ENCODE measurements at places on chromosomes 12 and 14.
A peak's percentile ranks its signal among the peaks of the same experiment; 100 is the strongest.

DNA sequence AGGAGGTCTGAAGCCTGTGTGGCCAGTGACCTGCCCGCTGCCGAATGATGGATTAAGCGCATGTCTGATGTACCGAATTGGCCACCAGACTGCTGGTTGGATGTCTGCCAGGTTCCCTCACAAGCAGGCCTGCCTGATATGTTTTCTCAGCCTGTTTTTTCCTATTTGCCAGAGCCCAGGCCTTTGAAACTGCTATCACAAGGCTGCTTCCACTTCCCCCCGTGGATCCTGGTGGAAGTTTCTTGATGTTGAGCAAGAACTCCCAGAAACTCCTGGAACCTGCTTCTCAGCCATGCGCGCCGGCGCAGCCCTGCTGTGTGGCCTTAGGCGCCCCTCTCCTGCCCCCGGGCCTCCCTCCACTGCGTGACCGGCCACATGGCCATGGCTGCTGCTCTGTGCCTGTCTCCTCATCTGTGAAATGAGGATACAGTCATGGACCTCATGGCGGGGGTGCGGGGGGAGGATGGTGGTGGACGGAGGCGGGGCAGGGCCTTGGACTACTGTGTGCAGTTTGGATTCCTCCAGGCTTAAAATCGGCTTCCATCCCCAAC lies 56.6 kb downstream of the CALM1 start:
- no peak for DNase-seq

DNA sequence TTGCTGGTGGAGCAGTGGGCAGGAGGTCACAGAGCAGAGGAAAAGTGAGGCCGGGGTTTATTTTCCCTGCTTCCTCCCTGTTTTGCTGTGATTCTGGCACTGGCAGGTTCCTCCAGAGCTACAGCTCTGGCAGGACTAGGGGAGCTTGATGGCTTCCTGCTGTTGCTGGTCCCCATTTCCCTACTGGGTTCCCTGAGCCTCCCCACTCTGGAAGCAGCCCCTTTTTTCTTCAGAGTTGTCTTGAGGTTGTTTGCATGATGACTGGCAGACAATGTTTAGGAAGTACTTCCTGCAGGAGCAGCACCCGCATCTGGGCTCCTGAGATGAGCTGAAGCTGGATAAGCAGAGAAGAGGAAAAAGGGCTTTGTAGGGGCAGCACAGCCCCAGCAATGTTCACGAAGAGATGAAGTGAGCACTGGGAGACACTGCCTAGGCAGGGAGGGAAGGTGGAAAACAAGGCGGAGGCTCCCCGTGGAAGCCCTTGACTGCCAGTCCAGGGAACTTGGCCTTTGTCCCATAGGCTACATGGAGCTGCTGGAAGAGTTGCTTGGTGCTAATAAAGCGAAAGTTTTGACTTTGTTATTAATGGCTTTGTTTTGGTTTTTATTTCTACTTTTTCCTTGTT lies 126.9 kb downstream of the SLC38A6 start:
- no peak for DNase-seq

GRCh38 chr12:4307593-4308333 lies 13.2 kb upstream of the TIGAR start:
- DNase-seq = no peak

DNA sequence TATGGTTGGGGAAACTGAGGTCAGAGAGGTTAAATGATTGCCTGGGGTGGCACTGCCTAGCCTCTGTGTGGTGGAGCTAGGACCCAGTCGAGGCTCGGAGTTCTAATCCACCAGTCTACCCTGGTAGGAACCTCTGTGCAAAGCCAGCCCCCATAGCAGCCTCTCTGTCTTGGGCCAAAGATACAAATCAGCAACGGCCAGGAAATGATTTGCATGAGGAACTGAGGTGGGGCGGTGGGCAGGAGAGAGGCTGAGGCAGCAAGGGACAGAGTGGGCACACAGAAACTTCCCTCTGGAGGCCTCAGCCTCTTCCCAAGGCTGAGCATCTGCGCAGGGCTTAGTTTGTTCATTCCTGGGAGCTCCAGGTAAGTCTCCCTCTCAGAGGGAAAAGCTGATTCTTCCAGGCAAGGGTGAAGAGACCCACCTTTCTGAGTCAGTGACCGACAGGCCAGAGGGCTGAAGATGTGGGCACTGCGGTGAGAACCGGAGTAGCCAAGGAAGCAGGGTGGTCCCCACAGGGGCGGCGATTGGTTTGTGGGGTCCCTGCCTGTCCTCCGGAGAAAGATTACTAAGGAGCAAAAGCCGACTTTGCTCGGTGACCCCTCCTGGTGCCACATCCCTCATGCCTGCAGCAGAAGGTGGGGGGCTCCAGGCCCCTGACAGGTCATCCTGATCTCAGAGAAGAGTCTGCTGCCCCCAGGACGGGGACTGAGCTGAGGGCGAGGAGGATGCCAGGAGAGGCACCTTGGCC lies 134.6 kb downstream of the CACNA1C start:
- no peak for DNase-seq

DNA sequence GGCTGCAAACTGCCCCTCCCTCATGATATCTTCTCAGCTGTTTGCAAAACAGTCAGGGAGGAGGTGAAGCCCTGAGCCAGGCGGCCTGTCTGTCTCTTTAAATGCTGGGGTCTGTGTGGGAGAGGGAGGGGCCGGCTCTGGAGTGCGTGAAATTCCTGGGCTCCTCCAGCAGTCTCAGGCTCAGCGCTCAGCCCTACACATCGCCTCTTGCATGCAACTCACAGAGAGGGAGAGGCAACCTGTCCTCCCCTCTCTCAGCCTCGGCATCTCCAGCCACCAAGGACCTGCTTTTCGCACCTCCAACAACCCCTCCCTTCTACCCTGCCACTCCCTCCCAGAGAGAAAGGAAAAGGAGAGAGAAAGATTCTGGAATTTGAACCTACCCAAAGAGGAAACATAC lies at the start of gene NRXN3:
Gene NRXN3 (plus strand): TSS at position 171 of the 400 bp plus-strand sequence. CDS start 72,721 bp downstream, outside the sequence.
- no peak for DNase-seq

GRCh38 chr12:31491841-31492598 lies 98.9 kb downstream of the DENND5B start:
- DNase-seq = no peak

- no peak for DNase-seq
Observed at GRCh38 chr12:121287267-121287954, 9.1 kb downstream of the CAMKK2 start.

DNA sequence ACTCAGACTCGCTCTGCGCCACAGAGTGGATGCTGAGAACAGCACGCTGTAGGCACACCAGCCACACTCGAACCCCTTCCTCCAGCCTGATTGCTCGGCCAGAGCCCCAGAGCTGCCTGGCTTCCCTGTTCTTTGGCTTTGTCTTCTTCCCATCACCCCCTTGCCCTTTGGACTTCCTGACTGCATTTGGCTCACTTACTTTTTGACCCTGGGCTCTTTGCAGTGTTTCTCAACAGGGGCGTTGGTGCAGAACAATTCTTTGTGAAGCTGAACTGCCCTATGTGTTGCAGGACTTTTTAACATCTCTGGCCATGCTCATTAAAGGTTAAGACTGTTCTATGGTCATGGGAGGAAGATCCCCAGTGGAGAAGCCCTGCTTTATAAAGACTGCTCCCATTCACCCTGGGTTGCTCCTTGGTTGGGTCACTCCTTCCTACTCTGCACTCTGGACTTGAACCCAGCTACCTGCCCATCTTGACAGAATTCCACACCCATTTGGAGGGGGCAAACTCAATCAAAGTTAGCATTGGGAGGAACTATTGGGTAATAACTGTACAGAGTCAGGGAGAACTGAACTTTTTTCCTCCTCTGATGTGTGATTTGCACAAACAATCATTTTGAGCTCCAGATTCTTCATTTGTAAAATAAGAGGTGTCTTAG lies 127.7 kb upstream of the PLEKHG7 start:
- DNase-seq = no peak

- no peak for DNase-seq
Observed at GRCh38 chr14:23538050-23538718, 13.4 kb downstream of the ZFHX2 start.

DNA sequence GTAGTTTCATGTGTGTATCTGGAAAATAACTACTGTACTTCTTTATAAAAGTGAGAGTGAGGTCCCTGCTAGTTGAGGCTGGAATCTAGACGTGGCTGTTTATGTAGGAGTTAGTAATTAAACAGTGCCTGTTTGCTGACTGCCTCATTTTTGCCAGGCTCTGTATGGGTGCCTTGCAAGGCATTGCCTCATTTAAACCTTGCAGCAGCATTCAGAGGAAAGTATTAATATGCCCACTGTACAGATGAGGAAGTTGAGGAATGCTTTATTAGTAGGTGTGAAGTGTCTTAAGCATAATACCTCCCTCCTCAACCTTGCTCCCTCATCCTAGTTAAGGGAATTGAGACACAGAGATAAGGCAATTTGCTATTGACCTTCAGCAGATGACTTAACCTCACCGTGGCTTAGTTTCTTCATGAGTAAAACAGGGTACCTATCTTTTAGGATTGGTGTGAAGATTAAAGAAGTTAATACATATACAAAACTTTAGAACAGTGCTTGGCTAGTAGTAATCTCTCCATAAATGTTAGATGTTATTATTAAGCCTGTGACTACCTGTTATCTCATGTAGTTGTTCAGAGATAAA lies 28.7 kb downstream of the PPM1A start:
- no peak for DNase-seq

- DNase-seq = no peak
Observed at GRCh38 chr14:79098324-79098723, 928.2 kb downstream of the NRXN3 start.

DNA sequence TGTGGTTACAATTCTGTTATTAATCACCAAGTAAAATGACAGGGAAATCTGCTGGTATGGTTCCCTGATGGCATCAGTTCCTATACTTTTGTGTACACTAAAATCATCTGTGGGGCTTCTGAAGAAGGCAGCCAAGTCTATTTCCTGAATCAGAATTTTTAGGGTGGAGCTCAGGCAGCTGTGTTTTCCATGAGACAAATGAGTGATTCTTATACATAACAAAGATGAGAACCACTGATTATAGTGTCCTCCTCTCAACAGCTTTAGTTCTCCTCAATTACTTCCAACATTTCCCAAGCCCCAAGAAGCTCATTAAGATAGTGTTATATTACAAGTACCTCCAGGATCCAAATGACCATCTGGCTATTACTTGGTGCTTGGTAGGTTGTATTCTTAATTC lies 64.5 kb upstream of the USP44 start:
- no peak for DNase-seq

- DNase-seq = peak; percentile 72
Observed at GRCh38 chr14:65961004-65961403, 525.2 kb upstream of the CCDC196 start.

DNA sequence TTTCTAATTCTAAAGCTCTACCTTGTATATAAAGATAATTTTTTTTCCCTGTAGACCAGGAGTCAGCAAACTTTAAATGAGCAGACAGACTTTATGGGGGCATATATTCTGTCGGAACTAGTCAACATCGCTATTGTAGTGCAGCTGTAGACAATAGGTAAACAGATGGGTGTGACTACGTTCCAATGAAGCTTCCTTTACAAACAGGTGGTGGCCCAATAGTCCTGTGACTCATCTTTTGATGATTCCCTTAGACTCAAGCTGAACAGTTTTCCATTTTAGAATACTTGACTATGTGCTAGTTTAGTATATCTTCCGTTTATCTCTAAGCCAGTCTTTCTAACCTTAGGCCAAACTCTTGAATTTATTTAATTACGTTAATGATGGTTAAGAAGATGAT lies 16.3 kb downstream of the MUCL1 start:
- no peak for DNase-seq

- no peak for DNase-seq
Observed at GRCh38 chr14:85762526-85762925, 232.6 kb downstream of the FLRT2 start.

GRCh38 chr12:96048393-96048969 lies 13.1 kb upstream of the LTA4H start:
- no peak for DNase-seq

DNA sequence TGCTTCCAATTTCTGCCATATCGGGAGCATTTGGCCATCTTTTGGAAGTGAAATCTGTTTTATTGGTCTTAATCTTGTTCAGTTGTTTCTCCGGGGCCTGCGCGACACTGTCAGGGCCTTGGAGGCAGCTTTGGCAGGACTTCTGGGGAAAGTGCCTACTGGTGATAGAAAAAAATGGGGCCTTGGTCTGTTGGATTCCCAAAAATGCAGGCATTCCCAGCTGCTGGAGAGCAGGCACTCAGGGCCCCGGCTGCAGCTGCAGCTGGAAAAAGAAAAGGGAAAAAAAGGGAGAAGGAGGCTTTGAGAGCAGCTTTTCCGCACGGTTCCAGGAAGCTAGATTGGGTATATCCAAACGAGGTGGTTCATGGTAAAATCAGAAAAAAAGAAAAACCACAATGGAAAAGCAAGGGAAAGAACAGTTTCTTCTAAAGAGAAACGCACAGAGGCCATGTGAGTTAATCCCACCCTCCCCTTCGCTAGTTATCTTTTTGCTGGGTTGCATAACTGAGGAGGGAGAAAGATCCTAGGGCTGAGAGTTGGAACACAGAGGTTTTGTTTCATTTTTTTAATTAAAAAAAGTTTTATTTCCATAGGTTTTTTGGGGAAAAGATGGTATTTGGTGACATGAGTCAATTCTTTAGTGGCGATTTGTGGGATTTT lies 134.7 kb upstream of the RFLNA start:
- no peak for DNase-seq

DNA sequence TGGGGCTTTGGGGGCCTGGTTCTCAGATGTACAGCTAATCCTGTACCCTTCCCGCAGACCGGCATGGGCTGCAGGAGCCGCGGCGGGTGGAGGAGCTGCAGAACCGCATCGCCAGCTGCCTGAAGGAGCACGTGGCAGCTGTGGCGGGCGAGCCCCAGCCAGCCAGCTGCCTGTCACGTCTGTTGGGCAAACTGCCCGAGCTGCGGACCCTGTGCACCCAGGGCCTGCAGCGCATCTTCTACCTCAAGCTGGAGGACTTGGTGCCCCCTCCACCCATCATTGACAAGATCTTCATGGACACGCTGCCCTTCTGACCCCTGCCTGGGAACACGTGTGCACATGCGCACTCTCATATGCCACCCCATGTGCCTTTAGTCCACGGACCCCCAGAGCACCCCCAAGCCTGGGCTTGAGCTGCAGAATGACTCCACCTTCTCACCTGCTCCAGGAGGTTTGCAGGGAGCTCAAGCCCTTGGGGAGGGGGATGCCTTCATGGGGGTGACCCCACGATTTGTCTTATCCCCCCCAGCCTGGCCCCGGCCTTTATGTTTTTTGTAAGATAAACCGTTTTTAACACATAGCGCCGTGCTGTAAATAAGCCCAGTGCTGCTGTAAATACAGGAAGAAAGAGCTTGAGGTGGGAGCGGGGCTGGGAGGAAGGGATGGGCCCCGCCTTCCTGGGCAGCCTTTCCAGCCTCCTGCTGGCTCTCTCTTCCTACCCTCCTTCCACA lies 7.6 kb downstream of the NR4A1 start:
- DNase-seq = no peak

All from stimulated activated CD4-positive, alpha-beta T cell treated with anti-CD3 and anti-CD28 coated beads, Interleukin-1b, Interleukin-23, amount 100 ng/mL, for 24 hours (primary cell).